ENCODE measurements at places on chromosomes 5 and 9.

DNA sequence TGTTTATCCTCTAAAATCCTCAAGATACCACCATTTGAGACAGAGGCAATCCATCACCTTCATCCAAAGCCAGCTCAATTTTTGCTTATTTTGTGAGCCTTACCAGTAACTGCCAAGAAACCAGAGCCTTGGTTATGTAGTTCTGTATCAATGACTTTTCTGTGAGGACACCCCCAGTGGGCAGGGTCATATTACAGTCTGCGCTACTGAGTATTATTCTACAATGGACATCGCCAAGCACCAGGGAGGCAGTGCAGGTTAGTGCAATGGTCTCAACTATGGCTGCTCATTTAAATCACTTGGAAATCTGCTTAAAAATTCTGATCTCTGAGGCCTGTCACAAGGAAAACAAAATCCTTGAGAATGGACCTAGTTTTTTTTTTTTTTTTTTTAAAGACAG, 90.5 kb upstream of the NIPAL4 start:
- DNase-seq = no peak

GRCh38 chr5:132776938-132777208, 166 bp downstream of the SEPTIN8 start:
- no peak for DNase-seq

- DNase-seq = no peak
Observed at GRCh38 chr5:14579731-14580397, 1.7 kb upstream of the OTULINL start.

GRCh38 chr5:6822556-6823343, 109.5 kb downstream of the TENT4A start:
- no peak for DNase-seq

DNA sequence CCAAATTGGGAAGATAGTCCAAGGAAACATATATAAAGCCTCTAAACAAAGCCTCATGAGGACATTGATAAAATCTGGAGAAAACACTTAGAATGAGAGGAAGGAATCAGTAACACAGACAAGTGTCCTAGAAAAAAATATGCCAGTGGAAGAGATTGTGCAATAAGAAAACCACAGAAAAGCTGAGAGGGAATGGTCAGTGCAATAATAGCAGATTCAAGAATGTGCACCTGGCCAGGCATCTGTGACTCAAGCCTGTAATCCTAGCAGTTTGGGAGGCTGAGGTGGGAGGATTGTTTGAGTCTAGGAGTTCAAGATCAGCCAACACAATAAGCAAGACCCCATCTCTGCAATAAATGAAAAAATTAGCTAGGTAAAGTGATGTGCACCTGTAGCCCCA, 691.2 kb upstream of the CDH6 start:
- DNase-seq = no peak

GRCh38 chr9:6723881-6724420, 33.8 kb upstream of the KDM4C start:
- no peak for DNase-seq

- no peak for DNase-seq
Observed at GRCh38 chr9:115263371-115264075, 145.6 kb upstream of the TNC start.

GRCh38 chr5:173809014-173809413, 79.1 kb upstream of the CPEB4 start:
- DNase-seq = no peak

DNA sequence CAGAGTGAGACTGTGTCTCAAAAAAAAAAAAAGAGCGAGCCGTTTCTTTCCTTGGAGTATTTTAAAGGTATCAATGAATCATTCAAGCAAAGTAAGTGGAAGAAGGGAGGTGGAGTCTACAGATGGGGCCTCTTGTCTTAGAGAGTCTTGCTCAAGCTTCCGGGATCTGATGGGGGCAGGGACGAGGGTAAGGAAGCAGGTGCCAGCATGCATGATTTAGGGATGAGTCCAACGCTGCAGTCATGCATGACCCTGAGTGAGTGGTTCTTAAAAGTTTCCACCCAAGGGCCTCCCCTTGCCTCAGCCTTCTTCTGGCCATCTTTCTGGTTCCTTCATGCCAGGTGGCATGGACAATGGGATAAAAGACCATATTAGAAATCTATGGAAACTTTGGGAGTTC, 79.6 kb downstream of the MYO10 start:
- DNase-seq = no peak
